HCT116 (cell line): ENCODE measurements at places on chromosomes 7 and 10.

DNA sequence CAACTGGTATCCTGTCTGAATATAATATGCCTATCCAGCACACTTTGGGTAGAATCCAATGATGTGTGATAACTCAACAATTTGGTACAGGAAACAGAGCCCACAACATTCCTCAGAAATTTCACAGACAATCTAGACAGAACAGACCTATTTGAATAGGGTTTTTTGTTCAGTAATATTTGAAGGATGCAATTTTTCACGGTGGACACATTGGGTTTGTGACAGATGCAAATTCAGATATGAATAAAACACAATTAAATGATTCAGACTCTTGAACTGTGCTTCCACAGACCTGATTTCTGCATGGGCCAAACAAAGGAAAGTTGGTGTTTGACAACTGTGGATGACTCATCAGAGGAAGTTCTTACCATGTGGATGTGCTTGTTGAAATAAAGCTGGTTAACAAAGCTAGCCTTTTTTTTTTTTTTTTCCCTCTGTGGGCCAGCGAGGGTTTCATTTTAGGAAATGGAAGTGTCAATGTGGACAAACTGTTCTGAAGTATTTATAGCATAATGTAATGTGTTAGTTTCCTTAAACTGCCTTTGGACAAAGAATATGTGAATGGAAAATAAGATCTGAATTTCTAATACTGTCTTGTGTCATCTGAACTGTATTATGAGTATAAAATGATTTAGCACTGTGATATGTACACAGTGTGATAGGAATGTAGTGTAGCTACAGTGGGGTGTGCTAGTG is 43.2 kb upstream of the FAM133B start:
- DNase-seq: peak; percentile 66

DNA sequence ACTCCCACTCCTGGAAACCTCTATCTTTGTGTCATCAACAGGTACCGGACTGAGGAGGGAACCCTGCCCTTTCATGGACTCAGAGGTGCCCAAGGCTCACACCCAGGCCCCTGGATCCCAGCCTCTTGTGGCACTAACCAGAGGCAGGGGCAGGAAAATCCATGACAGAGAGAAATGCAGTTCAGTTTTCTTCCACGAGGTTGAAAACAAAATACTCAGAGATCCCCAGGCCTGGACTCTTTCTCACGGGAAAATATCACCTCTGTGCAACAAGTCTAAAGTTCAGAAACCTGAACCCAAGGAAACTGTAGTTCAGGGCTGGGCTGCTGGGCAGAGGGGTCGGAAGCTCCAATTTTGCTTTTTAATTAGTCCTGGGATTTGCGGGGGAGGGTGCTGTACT is 21.4 kb upstream of the OPN4 start:
- no peak for DNase-seq

- DNase-seq: no peak
Measured at GRCh38 chr7:30992414-30992813, 28.7 kb downstream of the GHRHR start.

GRCh38 chr7:15554081-15554480 is 7.7 kb downstream of the AGMO start:
- DNase-seq: no peak

GRCh38 chr10:66917104-66917503 is 8.7 kb upstream of the LRRTM3 start:
- DNase-seq: no peak

GRCh38 chr7:77989981-77990566 is 191.5 kb downstream of the PHTF2 start:
- DNase-seq: no peak

DNA sequence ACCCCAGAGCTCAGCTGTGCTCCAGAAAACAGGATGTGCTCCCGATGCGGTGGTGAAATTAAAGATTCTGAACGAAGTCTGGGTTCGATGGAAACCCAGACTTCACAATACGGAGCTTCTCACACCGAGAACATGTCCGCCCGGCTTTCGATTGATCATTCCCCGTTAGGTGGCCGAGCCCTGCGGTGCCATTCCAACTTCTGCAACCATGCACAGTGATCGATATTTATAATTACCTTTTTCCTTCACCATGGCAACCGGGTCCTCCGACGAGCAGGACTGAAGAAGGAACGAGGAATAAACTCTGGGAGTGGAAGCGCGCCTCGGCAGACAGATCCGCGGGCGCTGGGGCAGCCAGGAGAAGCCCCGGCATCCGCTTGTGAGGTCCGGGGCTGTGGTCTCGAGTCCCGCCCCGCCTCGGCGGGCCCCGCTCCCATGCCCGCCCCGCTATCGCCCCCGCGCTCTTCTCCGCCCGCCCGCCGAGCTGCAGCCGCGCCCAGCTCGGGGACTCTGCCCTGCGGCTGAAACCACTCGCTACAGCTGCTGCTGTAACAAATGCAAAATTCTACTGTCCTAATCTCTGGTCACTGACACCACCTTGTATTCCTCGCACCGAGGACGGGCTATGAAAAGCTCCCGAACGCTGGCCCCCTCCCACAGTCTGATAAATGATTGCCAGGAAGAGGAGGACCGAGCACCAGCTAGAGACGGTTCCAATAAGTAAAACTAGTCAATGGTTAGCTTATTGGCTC is 26.2 kb downstream of the ABLIM1 start:
- no peak for DNase-seq

DNA sequence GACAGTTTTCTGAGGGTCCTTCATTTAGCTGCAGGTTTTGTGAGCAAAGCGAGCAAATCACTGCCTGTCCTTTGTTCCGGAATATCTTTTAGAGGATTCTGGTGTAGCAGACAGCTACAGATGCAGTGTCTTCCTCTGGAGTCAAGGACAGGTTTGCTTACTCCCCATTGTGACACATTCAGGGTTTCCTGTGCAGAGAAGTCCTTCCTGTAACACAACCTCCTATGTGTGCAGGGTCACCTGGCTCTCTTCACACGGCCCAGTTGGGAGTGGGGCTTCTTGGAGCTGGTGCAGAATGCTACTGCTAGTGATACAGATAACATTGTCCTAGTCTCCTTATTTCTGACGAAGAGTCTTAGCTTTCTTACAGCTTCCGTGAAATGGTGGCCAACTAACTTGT is 47.9 kb downstream of the RBM33 start:
- DNase-seq: no peak

- DNase-seq: no peak
Measured at GRCh38 chr10:102118867-102119266, 1.3 kb downstream of the LDB1 start.

- no peak for DNase-seq
Measured at GRCh38 chr7:86955895-86956503, 103.5 kb downstream of the ELAPOR2 start.

DNA sequence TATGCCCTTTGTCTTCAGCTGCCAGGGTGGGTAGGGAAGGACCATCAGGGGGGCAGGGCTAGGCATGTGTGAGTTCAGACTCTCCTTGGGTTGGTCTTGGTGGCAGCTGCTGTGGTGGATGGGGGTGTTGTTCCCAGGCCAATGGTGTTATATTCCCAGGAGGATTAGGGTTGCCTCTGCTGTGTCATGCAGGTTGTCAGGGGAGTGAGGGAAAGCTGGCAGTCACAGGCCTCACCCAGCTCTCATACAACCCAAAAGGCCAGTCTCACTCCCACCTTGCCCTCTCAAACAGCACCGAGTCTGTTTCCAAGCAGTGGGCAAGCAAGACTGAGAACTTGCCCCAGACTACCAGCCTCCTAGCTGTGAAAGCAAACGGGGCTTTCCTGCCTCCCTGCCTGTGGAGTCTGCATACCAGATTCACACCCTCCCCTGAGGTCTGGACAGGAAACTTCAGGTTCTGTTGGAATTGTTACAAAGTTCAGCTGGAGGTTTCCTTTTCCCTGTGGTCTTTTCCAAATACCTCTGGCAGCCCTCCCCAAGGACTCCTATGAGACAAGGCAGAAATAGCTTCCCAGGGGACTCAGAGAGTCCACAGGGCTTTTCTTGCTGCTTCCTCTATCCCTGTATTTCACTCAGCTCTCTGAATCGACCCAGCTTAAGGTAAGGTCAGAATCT is 1.4 kb downstream of the HYAL4 start:
- no peak for DNase-seq
